Ureter (tissue), 1 donor: ENCODE measurements at places on chromosomes 3 and 15. TPM values are rescaled to one million over a fixed set of nuclear protein-coding genes. Genes with fewer than 3 reads are reported as not detected.
A peak's percentile ranks its signal among the peaks of the same experiment; 100 is the strongest.

- DNase-seq, result no peak
Observed at GRCh38 chr3:65559643-65560042, 479.1 kb downstream of the MAGI1 start.

DNA sequence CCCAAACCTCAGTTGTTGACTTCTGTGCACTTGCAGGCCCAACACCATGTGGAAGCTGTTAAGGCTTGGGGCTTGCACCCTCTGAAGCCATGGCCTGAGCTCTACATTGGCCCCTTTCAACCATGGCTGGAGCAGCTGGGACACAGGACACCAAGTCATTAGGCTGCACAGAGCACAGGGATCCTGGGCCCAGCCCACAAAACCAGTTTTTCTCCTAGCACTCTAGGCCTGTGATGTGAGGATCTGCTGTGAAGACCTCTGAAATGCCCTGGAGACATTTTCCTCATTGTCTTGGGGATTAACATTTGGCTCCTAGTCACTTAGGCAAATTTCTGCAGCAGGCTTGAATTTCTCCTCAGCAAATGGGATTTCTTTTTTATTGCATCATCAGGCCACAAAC lies 1255.7 kb downstream of the ZPLD1 start:
- no peak for DNase-seq

- no peak for DNase-seq
Observed at GRCh38 chr3:54121414-54122323, 683 bp upstream of the CACNA2D3 start.

DNA sequence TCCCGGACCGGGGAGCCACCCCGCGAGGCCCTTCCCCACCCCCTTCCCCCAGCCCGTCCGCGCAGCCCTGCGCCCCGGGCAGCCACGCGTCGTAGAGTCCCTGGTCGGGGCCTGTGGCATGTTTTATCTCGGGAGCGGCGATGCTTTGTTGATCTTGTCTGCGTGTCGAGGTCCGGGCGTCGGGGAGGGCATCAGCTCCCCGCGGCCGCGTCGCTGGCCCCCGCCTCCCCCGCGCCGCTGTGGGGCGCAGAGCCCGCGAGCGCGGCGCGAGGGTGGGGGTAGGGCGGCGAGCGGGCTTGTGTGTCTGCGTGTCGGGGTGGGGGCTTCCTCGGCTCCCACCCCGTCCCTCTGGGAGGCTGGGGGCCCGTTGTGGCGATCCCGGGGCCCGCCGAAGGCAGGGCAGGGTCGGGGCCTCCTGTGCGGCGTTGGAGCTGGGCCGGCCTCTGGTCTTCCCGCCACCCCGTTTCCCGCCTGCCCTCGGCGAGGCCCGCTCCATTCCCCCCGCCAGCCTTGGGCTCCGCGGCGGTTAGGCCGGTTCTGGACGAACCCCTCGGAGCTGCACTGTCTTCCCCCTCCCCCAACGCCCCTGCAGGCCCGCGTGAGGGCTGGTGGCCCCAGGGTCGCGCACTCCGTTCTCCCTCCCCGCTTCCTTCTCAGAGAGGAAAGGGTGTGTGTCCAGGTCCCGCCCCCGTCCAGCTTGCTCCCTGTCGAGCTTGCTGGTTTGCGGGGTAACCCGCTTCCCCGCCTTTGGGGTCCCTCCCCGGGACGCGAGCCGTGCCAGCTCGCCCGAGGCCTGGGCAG lies 695 bp downstream of the GMPS start:
- peak; percentile 52 for DNase-seq

TMC3 gene
- 1.4 TPM for total RNA-seq

IMPG2 gene
- total RNA-seq, result 0.31 TPM

DNA sequence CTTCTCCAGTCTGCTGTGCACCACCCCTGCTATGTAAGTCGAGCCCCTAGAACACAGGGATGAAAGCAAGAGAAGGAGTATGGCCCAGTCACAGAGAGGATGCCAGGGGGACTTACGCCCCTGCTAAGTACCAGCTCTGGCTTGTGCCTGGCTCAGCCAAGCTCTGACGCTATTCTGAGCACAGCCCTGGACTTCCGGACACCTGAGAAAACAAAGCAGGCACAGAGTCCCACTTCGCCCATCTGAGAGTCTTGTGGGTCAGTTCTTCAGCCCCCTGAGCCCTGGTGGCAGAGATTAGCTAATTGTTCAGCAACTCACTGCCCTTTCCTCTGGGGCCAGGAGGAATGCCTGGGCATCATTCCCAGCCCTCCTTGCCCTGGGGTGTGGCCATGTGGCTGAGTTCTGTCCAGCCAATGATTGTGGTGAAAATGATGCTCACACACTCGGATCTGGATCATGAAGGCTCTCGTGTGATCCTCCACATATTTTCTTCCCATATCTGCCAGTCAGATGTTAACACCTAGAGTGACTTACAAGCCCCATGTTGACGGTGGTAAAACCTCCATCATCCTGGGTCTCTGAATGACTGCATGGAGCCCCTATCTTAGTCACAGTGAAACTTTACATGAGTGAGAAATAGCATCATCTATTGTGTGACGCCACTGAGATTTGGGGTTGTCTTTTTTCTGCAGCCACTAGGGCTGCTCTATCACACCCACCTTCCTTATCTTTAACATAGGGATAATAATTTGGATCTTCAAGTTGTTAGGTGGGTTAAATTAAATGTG lies 105.7 kb downstream of the TPRA1 start:
- peak; percentile 5 for DNase-seq

DNA sequence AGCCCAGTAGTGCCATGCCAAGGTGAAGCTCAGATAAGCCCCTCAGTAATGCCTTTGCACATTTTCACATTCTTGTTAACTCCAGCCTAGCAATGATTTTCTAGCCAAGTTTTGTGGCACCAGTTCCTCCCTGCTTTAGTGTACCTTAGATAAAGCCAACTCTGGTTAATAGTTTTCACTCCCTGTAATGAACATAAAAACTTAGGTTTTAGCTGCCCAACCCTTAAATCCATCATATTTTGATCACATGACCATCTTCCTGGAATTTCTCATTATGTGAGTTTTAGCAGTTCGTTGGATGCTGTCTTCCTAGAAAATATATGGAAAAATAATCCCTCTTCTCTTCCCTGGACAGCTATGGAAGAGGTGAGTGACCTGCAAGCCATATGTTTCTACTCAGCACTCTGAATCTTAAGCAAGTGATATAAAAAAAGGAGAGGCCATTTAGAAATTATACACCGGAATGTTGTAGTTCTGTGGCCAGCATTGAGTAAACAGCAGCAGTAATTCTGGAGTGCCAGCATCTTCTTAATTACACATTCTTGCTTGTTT lies 62.2 kb upstream of the P2RY1 start:
- no peak for DNase-seq

GRCh38 chr15:79380755-79381497 lies 51.2 kb upstream of the MINAR1 start:
- DNase-seq, result peak; percentile 72

LYZL4 gene
- not detected for total RNA-seq

SPSB4 gene
- 0.47 TPM for total RNA-seq

DNA sequence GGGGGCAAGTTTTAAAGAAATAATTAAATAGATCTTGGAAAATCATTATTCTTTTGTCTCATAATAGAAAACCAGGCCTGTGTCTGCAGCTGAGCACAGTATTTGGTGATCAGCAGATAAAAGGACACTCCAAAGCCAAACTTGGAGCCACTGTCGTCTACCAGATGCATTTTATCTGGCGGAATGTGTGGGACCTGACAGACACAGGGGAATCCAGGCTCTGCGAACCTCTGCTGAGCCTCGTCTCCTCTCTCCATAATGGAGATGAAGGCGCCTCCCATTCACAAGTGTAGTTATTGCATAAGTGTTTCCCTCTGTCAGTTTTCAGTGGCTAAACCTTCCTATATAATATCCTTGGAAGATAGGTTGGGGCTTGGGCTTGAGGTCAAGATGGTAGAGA lies 42.1 kb downstream of the EEFSEC start:
- DNase-seq, result no peak

SLC51B gene
- not detected for total RNA-seq

DNA sequence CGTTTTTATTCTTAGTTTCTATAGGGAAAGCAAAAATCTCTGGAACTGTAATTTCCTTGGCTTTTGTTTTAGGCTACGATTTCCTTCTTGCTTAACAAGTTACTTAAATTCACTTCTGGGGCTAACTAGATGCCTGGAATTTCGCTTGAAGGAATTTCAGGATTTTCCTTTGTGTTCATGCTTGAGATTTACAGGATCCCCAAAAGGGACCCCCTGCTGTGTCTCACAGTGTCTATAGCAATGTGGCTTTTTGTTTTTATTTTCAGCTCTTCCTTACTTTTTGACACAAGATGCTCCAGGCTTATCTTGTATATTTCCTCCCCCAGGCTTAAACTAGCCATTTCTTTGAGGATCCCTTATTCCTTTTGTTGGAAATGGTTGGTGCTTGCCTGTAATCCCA lies 95.5 kb upstream of the DPPA4 start:
- no peak for DNase-seq

DNA sequence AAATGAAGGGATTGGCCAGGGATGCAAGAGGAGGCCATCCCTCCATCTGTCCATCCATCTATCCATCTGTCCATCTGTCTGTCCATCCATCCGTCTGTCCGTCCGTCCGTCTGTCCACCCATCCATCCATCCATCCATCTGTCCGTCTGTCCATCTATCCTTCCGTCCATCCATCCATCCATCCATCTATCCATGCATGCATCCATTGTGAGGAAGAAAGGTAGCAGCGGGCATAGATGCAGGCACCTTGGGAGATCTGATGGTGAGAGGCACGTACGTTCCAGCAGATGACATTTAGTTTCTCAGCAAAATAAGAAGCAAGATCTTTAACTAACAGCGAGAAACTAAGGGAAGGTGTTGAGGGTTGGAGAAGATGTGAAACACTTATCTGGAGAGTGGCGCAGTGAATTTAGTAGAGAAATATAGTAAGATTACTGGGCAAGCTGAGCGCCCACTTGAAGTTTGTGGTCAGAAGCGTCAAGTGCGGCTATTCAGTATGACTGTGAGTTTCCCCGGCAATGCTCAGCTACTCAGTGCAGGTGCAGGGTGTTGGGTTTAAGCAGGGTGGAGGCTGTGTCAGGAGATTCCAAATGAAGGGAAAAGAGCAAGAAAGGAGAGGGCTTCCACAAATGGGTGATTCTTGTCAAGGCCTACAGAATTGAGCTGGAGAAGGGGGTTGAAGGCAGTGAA lies 22.4 kb upstream of the SRP14 start:
- no peak for DNase-seq

DNA sequence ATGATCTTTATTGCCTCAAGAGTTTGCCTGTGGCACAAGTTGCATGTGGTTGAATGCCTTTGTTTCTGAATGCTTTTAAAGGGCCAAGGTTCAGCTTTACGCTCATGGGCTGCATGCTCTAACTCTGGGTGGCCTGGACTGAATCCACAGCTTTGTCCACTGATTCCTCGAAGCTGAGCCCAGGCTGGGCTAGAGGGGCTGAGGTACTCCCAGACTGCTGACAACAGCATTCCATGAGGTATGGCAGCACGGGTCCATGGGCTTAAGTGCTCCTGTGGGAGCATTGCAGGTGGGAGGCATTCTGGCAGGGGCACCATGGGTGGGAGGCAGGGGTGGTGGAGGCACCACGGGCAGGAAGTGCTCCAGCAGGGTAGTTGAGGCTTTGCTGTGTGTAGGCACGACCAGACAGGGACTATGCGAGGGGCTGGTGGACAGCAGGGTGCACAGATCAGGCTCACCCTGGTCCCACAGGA lies 61.6 kb downstream of the GLCE start:
- DNase-seq, result no peak
